ENCODE measurements at places on chromosomes 1 and 21. TPM values are rescaled to one million over a fixed set of nuclear protein-coding genes. Genes with fewer than 3 reads are reported as not detected.
A peak's percentile ranks its signal among the peaks of the same experiment; 100 is the strongest.

GRCh38 chr1:232875536-232875935 is 70.3 kb downstream of the MAP10 start:
- no peak for DNase-seq

DNA sequence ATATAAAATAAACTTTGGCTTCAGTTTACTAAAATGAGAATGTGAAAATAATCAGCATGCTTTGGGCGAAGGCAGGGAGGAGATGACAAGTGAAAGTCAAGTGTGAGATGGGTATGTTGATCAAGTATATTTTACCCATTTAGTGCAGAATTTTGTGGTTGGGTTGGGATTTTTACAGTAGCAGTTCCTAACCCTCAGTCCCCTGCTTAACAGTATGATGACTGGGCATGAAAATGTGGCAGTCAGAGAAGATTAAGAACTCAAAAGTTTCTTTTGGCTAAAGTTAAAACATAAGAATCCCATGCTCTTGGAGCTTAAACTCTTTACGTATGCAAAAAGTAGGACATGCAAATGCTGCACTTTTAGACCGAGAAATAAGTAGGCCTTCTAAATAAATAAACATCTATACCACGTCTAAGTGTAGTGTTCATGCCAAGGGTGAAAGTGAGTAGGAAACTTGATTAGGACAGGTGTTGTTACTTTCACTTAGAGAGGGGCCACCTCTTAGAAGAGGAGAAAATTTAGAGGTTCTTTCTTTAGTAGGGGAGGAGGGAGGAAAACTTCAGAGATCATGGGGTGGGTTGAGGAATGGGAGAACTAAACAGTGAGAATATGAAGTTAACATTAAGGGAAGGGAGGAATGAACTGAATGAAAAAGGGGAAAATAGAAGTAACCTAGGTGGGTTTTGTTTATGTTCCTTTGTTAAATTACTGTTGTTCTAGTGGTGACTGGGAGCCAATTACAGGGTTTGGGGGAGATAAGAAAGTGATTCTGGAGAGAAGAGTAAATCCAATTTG is 127.8 kb downstream of the OSBPL9 start:
- DNase-seq: no peak

DSTYK gene
- total RNA-seq: 10.9 TPM

DNA sequence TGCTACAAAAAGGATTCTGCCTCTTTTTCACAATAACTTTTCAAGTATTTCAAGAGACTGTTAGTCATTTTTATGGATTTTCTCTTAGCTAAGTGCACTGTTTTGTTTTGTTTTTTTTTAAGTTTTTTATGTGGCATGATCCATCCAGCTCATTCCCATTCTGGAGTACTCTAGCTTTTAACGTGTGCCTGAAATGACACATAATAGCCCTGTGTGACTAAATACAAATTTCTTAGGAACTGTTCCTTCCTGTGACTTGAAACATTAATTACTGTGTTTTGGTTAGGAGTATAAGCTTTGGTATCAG is 143.9 kb downstream of the HS2ST1 start:
- no peak for DNase-seq

DDAH1 gene
- total RNA-seq: 46.1 TPM

OR6K3 gene
- not detected for total RNA-seq

GRCh38 chr1:44661781-44662682 is 12.2 kb downstream of the TMEM53 start:
- DNase-seq: no peak

FGR gene
- total RNA-seq: 21.9 TPM

DNA sequence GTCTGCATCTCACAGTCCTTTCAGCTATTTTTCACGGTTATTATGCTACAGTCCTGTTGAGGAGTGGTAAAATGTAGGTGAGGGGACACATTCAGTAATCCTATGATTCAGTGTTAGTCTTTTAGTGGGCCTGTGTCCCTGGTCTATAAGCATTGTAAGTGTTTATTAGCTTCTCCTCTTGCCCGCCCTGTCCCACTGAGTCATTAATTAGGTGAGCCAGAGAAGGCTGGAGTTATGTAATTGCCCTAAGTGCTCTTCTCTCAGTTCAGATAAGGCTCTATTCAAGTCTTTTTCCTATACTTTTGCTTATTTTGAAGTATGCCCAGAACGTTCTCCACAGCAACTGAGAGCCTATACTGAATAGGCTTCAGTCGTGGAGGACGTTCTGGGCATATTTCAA is 76.3 kb upstream of the ZRANB2 start:
- no peak for DNase-seq

DNA sequence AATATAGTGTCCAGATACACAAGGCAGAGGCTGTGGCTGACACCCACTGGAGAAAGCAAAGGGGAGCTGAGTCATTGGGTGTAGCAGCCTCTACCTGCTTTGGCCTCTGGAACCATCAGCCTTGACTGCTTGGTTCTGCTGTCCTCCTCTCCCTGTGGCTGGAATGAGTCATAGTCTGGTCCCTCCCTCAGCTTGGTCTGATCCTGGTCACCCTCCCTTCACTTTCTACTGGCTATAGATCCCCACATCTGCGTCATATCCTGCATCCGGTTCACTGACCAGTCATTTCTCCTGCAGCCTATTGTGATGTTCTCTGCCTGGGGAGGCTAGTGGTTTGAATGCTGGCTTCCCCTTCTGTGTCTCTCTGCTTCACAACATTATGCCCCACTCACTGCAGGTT is 372.8 kb upstream of the DAB1 start:
- DNase-seq: no peak

DNA sequence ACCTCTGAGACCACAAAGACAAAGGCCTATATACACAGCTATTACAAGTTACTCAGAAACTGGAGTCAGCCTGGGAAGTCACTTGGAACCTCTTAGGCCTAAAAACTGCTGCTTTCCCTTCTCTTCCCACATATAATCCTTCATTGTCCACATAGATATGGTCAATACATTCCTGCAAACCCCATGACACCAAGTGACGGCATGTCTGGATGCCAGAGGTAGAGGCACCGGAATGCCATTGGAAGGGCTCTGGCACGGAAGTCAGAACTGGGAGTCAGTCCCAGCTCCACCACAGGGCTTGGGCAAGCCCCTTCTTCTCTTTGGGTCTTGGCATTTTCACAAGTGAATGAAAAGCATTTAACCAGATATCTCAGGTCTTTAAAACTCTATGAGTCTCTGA is 204.7 kb downstream of the MATN1 start:
- DNase-seq: peak; percentile 48

GRCh38 chr1:47229031-47229885 is 2.8 kb downstream of the TAL1 start:
- DNase-seq: no peak

FCGR2B gene
- 7.4 TPM for total RNA-seq

CEP170 gene
- 77.0 TPM for total RNA-seq

DNA sequence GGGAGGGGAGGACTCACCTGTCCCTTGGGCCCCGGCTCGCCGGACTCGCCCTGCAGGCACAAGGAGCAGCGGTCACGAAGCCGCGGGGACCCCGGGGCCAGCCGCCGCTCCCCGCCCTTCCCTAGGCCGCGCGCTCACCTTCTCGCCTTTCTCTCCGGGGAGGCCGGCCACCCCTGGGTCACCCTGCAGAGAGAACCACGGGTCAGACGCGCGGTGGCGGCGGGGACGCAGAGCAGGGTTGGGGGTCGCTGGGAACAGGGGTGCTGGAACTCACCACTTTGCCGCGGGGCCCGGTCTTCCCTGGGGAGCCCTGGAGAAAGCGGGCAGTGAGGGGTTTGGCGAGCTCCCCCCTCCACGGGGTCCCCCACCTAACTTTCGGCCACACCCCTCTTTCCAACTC is 13.3 kb downstream of the COL9A2 start:
- DNase-seq: no peak

ACTA1 gene
- 6.8 TPM for total RNA-seq

GRCh38 chr1:1203561-1204424 is 2.6 kb downstream of the TNFRSF18 start:
- no peak for DNase-seq

BRDT gene
- not detected for total RNA-seq

- DNase-seq: no peak
These were observed 123.6 kb downstream of the GABPA start for GRCh38 chr21:25858325-25858724.

DNA sequence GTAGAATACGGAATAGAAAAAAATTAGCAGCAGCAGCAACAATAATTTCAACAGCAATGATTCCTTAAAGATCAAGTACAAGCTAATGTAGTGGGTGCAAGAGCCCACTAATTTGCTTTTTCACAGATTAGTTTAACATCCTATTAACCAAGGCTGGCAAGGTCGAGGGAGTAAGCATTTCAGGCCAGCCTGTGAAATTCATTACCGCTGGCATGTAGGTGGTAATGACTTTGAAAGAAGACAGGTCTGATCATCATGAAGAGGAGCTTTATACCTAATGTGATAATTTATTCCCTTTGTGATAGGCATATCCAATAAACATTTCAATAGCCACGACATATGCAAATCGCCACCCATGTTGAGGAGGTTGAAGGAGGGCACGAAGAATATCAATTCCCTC is 11.2 kb upstream of the PRDM15 start:
- no peak for DNase-seq

- DNase-seq: no peak
These were observed 30.3 kb upstream of the CLIC4 start for GRCh38 chr1:24714859-24715520.

OR10J1 gene
- total RNA-seq: not detected

ERRFI1 gene
- 151 TPM for total RNA-seq

DNA sequence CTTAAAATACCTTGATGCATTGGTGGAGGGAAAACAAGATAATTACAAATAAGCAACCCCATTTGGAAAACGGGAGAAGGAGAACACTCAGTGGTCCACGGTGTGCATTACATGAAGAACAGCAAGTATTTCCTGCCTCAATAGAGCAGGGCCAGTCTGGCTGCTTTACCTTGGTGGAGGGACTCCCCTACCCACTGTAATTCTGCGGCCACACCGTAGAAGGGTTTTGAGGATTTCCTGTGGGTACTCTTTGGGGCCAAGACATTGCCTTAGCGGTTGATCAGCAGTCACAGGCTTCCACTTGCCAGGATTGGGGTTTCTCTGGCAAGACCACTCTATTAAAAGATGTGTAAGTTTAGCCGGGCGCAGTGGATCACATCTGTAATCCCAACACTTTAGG is 16.3 kb upstream of the TMEM54 start:
- no peak for DNase-seq

C1orf115 gene
- total RNA-seq: 7.4 TPM

ASCL5 gene
- total RNA-seq: not detected

DNA sequence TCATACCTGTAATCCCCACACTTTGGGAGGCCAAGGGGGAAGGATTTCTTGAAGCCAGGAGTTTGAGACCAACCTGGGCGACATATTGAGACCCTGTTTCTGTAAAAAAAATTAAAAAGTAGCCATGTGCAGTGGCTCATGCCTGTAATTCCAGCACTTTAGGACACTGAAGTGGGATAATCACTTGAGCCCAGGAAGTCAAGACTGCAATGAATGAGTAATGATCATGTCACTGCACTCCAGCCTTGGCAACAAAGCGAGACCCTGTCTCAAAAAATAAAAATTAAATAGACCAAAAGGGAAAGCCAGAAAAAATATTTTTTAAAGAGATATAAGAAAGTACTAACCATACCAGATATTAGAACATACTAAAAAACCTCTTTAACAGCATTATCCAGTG is 44.7 kb upstream of the LYPLAL1 start:
- no peak for DNase-seq

DNA sequence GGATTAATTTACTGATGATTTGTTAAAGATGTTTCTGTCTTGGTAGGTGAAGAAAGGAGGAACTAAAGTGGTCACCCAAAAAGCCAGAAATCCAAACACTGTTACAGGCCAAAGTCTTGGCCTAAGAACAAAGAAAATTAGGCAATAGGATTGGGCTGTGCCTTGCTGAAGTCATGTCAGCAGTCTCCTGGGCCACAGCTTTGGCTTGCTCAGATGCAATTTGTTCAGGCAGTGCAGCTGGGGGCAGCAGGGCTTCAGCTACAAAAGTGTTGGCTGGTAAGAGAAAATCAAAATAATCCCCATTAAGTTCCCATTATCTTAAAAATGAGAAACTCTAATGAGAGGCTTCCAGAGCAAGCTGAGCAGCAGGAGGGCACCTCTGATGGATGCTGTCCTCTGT is 14.0 kb upstream of the RAP1A start:
- no peak for DNase-seq

DNA sequence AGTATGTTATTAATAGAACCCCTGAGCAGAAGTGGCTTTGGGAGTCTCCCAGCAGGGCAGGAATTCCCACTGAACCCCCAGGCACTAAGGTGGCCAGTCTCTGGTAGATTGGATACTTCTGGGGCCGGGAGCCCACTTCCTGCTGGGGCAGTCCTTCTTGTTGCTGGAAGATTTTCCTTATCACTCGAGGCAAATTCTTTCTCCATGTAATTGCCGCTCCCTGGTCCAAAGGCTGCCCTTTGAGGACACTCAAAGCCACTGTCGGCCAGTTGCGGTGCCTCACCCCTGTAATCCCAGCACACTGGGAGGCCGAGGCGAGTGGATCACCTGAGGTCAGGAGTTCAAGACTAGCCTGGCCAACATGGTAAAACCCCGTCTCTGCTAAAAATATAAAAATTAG is 22.6 kb upstream of the TNFRSF1B start:
- no peak for DNase-seq

LRRC7 gene
- total RNA-seq: 4.2 TPM

CD160 gene
- not detected for total RNA-seq

- no peak for DNase-seq
These were observed 284.4 kb upstream of the C1orf105 start for GRCh38 chr1:172135978-172136610.

GRCh38 chr1:218869276-218869675 is 304.4 kb upstream of the LYPLAL1 start:
- no peak for DNase-seq

DNA sequence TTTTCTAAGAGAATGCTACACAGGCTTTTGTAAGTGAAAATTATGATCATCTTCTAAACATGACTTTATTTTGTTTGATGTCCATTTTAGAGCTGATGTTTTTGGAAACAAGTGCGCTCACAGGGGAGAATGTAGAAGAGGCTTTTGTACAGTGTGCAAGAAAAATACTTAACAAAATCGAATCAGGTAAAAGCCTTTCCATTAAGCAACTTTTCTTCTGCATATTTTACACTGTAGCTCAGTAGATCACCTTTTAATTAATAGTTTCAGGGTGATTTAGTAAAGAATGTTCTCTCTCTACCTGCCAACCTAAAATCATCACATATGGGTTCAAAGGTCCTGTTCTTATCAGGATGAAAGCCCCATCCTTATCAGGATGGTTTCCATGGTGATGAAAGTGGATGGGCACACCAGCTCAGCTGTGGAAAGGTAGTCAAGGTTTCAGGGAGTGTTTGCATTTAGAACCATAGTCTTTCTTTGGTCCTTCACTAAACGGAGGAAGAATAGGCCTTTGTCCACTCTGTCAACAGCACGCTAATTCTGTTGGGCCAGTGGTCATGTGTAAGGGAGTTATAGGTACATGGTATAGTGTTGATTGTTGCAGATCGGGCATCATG is 28.1 kb downstream of the RAB4A start:
- DNase-seq: no peak

GRCh38 chr1:211019266-211019665 is 114.7 kb downstream of the KCNH1 start:
- DNase-seq: no peak

- no peak for DNase-seq
These were observed 2.7 kb upstream of the NEGR1 start for GRCh38 chr1:72285074-72285425.

RGS4 gene
- 12.8 TPM for total RNA-seq
